Left cardiac atrium (tissue), 4 donors: ENCODE measurements at places on chromosomes 4 and X.
A peak's percentile ranks its signal among the peaks of the same experiment; 100 is the strongest.

DNA sequence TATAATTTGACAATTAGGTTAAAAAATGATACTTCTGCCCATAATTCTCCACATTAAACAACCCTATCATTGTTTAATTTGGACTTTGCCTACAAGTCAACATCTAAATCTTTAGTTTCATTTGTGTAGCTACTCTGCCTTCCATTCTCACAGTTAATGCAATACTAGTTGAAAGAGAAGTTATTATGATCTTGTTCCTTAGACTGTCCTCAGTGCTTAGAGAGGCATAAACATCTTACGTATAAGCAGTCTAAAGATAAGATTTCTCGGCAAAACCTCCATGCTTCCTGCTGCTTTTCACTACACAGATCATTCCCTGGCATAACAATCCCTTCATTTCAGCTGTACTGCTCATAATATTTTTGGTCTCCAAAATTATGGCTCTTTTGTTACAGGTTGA lies 105.1 kb upstream of the CAMK2D start:
- DNase-seq, result no peak

GRCh38 chr4:504076-504475 lies 5.1 kb downstream of the PIGG start:
- DNase-seq, result peak; percentile 40

GRCh38 chr4:3880615-3881120 lies 114.5 kb downstream of the ADRA2C start:
- peak; percentile 74 for DNase-seq

GRCh38 chr4:69713593-69713992 lies 46.8 kb downstream of the SULT1B1 start:
- no peak for DNase-seq

DNA sequence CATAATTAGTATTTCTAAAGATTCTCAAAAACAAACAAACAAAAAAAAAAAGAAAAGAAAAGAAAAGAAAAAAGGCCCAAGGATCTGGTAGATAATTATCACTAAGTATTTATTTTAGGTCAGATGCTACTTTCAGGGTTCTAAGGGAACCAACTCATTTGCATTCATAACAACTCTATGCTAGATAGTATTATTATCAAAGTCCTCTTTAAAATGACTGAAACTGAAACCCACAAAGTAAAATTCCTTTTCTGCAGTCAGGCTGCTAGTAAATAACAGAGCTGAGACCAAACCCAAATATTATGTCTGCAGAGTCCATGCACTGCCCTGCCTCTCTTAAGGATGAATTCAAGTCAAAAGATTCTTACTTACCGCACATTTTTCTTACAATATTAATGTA lies 38.3 kb upstream of the MAPK10 start:
- no peak for DNase-seq

DNA sequence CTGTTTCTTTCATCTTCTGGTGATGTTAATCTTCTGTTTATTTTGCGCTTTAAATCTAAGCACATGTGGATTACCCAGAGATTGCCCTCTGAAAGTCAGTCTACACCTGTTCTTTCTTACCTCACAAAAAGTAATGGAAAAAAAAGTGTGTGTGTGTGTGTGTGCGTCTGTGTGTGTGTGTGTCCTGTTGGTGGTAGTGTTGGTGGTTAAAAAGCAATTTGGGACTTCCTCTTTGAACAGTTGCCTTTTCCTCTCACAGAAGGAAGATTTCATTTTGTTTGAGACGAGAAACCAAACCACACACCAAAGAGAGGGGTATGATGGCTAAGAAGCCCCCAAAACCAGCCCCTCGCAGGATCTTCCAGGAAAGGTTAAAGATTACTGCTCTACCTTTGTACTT lies at the start of gene STAP1:
Gene STAP1, plus strand, starts transcription at position 235 of the 400 bp plus-strand sequence. Its CDS starts 83 bp downstream, at position 318.
- DNase-seq, result no peak

- no peak for DNase-seq
These were observed 6.6 kb upstream of the SAT1 start for GRCh38 chrX:23776363-23776762.

- DNase-seq, result no peak
These were observed 205.4 kb downstream of the SHROOM3 start for GRCh38 chr4:76640353-76640910.

DNA sequence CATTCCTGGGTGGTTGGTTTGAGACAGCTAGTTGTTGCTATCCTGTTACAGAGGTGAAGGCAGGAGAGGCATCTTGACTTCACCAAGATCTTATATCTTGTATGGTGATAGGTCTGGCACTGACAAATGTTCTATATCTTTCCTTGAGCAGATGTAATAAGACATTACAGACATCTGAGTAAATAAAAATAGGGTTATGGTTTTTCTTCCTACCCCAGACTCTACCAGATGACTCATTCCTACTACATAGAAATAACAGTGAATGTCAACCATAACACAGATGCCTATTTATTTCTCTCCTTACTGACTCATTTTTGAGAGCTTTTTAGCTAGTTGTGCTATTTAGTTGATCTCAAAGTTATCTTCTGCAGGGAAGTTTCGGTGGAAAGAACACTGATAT lies 21.9 kb downstream of the HNRNPH2 start:
- no peak for DNase-seq

DNA sequence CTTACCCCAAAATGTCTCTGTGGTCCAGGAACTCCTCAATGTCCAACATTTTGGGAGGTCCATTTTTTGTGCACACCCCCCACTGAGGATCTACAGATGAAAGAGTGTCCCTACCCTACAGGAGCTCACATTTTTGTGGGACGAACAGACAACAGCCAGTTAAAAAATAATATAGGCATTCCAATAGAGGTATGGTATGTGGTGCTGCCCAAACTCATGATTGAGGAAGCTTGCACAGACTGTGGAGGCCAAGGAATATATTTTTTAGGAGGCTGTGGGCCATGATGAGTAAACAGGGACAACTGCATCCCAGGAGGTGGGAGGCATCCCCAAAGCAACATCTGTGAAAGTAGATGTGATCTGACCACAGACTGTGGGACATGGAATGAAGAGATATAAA lies 181.0 kb upstream of the HCCS start:
- no peak for DNase-seq

- no peak for DNase-seq
These were observed 87.0 kb downstream of the FHDC1 start for GRCh38 chr4:153023139-153023538.

- DNase-seq, result no peak
These were observed 257.0 kb upstream of the JADE1 start for GRCh38 chr4:128552586-128552907.

DNA sequence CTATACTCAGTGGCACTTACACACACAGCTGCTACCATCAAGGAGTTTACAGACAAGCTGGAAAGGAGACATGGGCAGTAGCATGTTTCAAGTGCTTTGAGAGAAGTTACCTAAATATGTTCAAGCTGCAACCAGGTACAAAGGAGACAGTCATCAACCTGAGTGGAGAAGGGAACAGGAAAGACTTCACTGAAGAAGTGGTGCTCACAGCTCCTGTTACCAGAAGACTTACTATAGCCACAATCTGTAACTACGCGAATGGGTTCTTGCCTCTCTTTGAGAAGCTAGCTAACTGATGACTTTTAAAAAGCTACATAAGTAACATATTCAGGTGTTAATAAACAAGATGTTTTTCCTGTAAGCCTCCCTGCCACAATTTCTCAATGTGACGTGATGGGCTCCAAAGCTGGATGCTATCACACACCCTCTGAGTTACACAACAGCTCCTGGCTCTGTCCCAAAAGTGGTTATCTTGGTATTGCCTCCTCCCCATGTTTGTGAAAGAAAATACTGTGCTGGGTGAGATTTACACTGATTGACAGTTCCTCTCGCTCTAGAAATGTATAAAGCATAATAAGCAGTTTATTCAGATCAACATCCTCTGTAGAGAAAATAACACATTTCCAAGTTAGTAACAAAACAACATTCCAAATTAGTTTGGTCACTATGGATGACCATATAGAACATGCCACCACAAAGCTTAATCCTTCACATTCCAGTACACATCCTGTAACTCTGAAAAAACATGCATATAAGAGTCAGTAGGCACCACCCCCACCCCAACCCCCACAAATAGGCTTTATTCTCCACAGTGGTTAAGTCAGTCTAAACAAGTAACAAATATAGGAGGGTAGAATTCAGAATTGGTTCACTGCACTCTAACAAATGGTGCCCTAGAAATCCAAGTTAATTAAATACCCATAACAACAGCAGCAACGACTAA lies 81.8 kb downstream of the FRYL start:
- DNase-seq, result peak; percentile 78

DNA sequence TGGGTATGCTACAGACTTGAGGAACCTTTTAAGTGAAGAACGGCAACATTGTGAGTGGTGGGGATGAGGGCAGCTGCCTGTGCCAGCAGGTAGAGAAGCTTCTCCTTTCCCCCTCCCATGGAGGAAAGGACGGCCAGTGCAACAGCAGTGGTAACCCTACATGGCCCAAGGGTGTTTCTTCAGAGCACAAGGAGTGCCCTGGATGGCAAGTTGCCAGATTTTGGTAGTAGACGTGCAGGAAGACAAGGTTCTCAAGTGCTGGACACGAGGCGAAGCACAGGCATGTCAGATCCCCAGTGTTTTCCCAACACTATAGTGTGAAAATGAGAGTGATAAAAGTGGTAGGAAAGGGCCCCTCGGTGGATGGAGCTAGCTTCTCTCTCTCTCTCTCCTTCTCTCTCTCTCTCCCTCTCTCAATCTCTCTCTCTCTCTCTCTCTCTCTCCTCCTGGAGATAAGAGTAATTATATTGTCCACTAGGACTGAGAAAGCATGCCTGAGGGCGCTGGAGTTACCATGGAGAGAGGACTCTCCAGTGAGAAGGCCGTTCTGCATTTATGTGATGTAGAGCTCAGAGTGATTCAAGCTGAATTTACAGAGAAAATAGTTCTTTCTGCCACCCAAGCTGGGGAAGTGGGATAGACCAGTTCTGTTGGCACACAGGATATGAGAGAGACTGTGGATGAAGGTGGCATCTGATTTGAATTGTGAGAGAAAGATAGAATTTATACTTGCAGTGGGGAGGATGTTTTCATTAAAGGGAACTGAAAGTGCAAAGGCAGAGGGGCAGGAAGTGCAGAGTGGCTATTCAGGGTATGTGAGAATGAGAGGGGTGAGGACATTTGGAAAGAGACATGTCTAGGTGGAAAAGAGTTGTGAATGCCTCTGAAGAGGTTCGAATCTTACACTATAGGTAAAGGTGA lies 25.7 kb upstream of the TRPC3 start:
- no peak for DNase-seq

GRCh38 chrX:151176231-151176750 lies at the start of gene GPR50:
GPR50 (plus strand) TSS chrX:151176584; CDS start chrX:151176722, 138 bp downstream.
- no peak for DNase-seq

DNA sequence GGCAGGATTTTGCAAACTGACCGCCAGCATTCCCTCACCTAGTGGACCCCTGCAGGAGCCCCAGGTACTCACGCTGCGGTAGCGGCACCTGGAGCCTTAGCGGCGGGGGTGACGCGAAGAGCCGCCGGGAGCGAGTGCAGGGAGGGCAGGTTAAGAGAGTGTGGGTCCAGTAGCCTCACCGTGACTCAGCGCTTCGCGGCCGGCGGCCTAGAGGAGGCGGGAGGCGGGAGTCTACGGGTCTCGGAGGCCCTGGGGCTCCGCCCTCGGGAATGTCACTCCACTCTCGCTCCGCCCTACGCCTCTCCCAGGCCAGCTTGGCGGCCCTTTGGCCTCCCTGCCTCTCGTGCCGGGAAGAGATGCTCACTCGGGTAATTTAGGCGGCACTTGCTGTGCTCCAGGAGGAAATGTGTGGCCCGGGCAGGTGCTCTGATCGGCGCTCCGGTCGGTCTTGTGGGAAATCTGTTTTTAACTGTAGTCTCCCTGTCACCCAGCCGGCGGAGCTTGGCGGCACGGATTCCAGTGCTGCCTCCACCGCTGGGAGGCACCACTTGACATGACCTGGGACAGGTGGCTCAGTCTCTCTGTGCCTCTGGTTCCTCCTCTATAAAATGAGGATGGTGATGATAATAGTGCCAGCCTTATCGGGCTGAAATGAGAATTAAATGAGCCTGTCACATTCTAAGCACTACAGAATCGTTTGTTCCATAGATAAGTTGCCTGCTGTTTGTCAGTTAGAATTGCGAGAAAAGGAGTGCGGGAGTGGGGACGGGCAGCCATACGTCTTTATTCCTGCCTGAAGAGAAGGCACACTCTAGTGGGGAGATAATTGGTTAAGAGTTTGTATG lies at the start of gene PIR:
Gene PIR, minus strand, starts transcription at position 216 of the 845 bp plus-strand sequence. CDS start 2,076 bp downstream, outside the sequence.
- DNase-seq, result peak; percentile 90

DNA sequence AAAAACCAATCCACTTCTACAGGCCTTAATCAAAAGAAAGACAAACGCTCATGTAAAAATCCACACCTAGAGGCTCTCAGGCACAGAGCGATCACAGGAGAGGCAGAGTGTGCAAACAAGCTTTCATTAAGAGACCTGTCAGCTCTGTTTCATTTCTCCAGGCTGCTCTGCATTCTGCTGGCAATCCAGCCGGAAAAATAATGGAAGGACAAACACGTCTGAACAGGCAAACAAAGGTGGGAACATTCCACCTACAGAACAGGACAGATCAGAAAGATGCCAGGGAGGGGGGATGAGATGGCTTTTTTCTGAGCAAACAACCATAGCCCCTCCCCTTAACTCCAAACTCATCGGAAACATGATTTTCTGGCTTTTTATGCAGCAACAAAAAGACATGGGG lies 9.7 kb downstream of the SOD3 start:
- no peak for DNase-seq

- no peak for DNase-seq
These were observed 89.1 kb downstream of the LARP7 start for GRCh38 chr4:112726041-112726440.

DNA sequence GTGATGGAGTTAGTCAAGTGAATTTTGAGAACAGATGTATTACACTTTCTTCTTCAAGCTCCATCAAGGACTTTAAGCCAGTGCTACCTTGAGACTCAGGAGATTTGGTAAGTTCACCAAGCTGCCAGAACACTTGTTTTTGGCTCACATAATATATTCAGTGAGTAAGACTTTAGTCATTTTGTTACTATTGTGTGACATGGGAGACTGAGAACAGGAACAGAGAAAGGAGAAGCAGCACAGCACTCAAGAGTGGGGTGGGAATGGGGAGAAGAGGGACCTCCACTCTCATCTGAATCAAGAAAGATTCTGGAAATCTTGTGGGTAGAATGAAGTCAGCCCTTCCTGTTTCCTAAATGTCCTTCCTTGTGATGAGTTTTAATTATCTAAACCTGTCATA lies 87.3 kb upstream of the TET2 start:
- no peak for DNase-seq

DNA sequence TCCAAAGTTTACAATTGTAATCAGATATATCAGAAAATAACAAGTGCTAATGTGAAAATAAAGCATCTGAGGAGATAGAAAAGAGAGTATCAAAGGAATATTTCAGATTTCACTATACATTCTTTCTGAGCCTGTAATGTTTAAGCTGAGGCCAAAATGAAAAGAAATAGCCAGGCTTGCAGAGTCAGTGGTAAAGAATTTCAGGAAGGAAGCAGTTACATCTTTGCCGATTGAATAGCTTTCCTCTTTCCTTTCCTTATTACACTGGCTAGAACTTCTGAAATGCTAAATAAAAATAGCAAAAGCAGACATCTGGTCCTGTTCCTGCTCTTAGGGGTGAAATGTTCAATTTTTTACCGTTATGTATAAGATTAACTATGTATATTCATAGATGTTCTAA lies 1441.6 kb upstream of the PCDH7 start:
- no peak for DNase-seq
